ENCODE measurements at places on chromosomes 7 and 10. TPM values are rescaled to one million over a fixed set of nuclear protein-coding genes. Genes with fewer than 3 reads are reported as not detected.

DNA sequence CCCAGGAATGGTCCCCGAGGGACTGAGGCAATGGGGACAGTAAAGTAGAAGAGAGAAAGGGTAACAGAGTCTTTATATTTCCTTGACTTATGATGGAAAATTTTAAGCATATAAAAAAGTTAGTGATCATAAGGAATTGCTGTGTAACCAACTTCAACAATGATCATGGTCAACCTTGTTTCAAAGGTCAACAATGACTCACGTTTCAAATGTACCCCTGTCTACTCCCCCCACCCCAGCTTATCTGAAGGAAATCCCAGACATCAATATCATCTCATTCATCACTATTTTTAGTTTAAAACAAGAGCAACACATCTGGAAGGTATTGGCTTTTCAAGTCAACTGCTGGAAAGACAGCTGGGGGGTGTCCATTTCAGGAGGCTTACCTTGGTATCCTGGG is 92.9 kb downstream of the SMURF1 start:
- DNase-seq: no peak

The METTL27 gene
- total RNA-seq: 0.27 TPM

DNA sequence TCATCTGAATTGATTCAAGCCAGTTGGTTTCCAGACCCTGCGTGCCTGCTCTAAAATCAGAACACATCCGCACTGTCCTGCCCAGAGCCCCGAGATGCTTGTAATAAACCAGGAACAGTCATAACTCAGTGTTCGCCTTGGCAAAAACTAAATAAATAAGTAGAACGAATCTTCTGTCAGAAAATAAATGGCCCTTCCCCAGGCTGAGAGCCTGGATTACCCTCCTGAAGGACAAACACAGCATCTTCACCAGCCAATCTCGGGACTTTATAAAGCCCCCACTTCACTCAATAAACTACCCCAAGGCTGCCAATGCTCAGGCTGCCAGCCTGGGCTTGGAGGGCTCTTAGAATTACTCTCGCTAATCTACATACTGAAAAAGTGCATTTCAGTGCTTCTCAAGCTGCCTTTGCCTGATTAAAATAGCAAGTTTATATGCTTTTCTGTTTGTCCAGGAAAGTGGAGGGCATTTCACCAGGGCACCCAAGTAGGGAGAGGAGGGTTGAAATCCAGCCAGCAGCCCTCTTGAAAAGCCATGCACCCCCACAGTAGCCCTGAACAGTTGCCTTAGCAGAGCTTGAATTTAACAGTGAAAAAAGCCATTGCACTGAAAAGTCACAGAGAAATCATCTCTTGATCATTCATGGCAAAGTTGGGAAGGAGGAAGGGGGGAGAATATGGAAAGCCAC is 136.6 kb downstream of the CALN1 start:
- no peak for DNase-seq

- no peak for DNase-seq
These were observed 504.1 kb downstream of the PLXNA4 start for GRCh38 chr7:132072165-132072564.

- no peak for DNase-seq
These were observed 181.8 kb upstream of the CACNA2D1 start for GRCh38 chr7:82625377-82625776.

- DNase-seq: no peak
These were observed 494.7 kb downstream of the SDK1 start for GRCh38 chr7:3795781-3796180.

GRCh38 chr10:16509996-16510395 is 11.7 kb downstream of the C1QL3 start:
- DNase-seq: no peak

GRCh38 chr10:60495338-60496055 is 105.8 kb upstream of the ANK3 start:
- DNase-seq: no peak
